ENCODE measurements at places on chromosomes 2 and 18. TPM values are rescaled to one million over a fixed set of nuclear protein-coding genes. Genes with fewer than 3 reads are reported as not detected.

Gene CDCA7
- total RNA-seq, result 0.08 TPM

DNA sequence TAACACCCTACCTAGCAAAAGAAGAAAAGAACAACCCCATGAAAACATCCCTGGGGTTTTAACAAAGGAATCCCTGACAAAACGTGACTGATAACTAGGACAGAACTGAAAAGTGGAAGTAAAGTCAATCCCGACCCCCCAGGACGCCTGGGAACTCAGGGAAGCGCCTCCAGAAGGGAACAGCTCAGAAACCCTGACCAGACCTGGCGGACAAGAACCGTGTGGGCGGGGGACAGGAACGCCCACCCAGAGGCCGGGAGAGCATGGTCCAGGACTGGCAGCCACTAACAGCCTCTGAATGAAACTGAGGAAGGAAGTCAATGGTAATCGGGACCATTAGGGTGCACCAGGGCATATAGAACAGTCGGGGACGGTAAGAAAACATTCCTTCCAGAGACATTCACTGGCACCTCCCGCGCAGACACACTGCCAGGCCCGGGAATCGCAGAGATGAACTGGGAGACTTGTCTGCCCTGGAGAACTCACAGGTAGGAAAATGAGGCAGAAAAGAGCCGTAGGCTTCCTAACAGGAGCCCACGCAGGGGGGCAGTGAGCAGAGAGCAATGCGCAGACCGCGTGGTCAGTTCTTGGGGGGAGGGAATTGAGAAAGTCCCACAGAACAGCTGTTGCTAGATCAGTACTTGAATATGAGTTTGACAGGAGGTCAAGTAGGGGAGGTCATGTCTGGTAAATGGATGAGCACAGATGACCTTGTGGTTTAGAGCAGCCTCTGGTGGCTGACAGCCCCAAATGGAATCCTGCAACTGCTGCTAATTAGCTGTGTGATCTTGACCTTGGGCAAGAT is 1.3 kb upstream of the TBC1D8 start:
- H3K27ac ChIP-seq, result peak overlapping the region; percentile 88
- no peak for DNase-seq
- peaks cover 34% of the 10 kb centered on the region for H3K4me1 ChIP-seq
- no peaks in the 10 kb centered on the region for H3K36me3 ChIP-seq

- H3K4me3 ChIP-seq, result no peak overlapping the region
- H3K27me3 ChIP-seq, result no peaks in the 10 kb centered on the region
- no peak overlapping the region for H3K27ac ChIP-seq
- no peaks in the 10 kb centered on the region for H3K36me3 ChIP-seq
- no peak for DNase-seq
These were observed 120.2 kb downstream of the INHBB start for GRCh38 chr2:120465989-120466703.

DNA sequence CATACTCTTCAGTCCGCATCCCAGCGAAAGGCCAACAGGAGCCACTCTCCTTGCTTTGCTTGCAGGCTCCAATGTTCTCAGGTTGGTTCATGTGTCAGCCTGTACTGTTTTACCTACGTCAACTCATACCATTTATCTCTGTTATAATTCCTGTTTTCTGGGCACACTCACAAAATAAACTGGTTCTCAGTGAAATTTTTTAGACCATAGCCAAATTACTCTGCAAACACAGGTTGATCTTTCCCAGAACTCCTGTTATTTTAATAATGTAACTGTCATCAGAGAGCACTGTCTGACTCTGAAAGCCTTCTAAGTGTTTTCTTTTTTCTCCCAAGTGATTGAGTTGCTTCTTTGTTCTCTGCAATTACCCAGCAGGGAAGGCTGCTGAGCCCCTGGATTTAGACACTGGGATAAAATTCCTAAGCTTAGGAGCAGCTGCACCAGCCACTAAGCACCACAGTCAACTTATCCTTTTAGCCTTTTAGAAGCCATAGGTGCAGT is 111.6 kb upstream of the PIEZO2 start:
- no peaks in the 10 kb centered on the region for H3K4me1 ChIP-seq
- H3K4me3 ChIP-seq, result no peak overlapping the region
- DNase-seq, result no peak
- no peaks in the 10 kb centered on the region for H3K27me3 ChIP-seq

Gene COL6A3
- total RNA-seq, result 24.9 TPM

Gene CPLX4
- not detected for total RNA-seq

GRCh38 chr2:175804122-175804521 is 197.9 kb downstream of the LNPK start:
- H3K27ac ChIP-seq, result no peak overlapping the region
- peaks cover 5% of the 10 kb centered on the region for H3K27me3 ChIP-seq
- no peak for DNase-seq
- no peaks in the 10 kb centered on the region for H3K36me3 ChIP-seq

Gene CACNB4
- 0.50 TPM for total RNA-seq

DNA sequence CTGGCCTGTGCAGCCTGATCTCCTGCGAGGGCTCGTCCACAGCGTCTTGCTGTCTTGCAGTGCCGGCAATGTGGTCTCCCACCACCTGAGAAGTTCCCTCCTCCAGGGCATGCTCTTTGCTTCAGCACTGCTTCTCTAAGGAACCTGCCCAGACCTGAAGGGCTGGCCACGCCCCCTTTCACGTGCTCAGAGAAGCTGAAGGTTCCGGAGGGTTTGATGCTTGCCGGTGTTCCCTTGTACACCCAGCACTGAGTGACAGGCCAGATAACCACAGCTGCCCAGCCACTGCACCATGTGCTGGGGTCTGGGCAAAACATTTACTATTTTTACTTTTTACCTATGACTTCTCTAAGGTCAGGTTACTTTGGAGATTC is 1.7 kb upstream of the POLR2D start:
- peak; percentile 50 for DNase-seq
- peaks cover 17% of the 10 kb centered on the region for H3K36me3 ChIP-seq
- no peak overlapping the region for H3K4me3 ChIP-seq
- H3K27me3 ChIP-seq, result no peaks in the 10 kb centered on the region

Gene TBR1
- total RNA-seq, result not detected

Gene MRPL33
- total RNA-seq, result 35.7 TPM

Gene ZDBF2
- total RNA-seq, result 2.7 TPM

Gene PROM2
- 0.19 TPM for total RNA-seq

Gene TMEM169
- total RNA-seq, result 0.75 TPM

Gene RAB17
- 96.5 TPM for total RNA-seq

DNA sequence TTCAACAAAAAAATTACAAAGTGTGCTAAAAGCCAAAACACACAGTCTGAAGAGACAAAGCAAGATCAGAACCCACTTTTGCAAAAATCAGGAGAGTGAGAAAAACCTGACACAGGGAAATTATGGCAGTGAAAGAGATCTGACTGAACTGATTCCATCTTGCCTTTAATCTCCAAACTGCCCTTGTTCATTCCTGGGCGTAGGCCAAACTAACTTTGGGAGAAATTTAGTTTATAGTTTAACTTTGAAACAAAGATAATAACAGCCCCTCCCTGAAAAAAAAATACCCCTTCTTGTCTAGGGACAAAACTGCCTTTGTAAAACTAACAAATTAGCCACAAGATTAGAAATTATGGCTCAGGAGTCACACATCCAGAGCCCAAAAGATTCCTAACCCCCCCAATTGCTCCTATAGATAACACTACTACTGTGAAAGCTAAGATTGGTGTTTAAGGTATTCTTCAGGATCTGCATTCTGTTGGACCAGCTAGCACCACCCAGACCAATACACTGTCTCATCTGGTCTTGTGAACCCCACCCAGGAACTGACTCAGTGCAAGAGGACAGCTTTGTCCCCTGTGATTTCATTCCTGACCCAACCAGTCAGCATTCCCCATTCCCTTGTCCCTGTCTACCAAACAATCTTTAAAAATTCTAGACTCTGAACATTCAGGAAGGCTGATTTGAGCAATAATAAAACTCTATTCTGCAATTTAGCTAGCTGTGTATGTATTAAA is 226.1 kb upstream of the SH3BP4 start:
- DNase-seq, result no peak
- no peaks in the 10 kb centered on the region for H3K36me3 ChIP-seq
- no peaks in the 10 kb centered on the region for H3K27me3 ChIP-seq
- no peak overlapping the region for H3K4me3 ChIP-seq

Gene IL1RN
- 3.9 TPM for total RNA-seq

- H3K36me3 ChIP-seq, result no peaks in the 10 kb centered on the region
- H3K4me3 ChIP-seq, result no peak overlapping the region
- no peak overlapping the region for H3K27ac ChIP-seq
- peaks cover 2% of the 10 kb centered on the region for H3K27me3 ChIP-seq
- DNase-seq, result no peak
These were observed 656.9 kb downstream of the TSN start for GRCh38 chr2:122412360-122412759.

Gene SNTG2
- total RNA-seq, result not detected

GRCh38 chr2:182101263-182101662 is 115.6 kb downstream of the PPP1R1C start:
- H3K4me3 ChIP-seq, result no peak overlapping the region
- H3K27me3 ChIP-seq, result no peaks in the 10 kb centered on the region
- H3K27ac ChIP-seq, result no peak overlapping the region
- DNase-seq, result no peak
- H3K36me3 ChIP-seq, result no peaks in the 10 kb centered on the region
- H3K4me1 ChIP-seq, result peaks cover 1% of the 10 kb centered on the region

DNA sequence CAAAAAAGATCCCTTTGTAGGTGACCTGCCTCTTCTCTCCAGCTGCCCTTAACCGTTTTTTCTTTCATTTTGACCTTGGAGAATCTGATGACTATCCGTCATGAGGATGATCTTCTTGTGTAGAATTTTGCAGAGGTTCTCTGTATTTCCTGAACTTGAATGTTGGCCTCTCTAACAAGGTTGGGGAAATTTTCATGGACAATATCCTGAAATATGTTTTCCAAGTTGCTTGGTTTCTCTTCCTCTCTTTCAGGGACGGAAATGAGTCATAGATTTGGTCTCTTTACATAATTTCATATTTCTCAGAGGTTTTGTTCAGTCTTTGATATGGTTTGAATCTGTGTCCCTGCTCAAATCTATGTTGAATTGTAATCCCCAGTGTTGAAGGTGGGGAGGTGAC is 34.0 kb downstream of the ZC3H8 start:
- no peaks in the 10 kb centered on the region for H3K27me3 ChIP-seq
- H3K4me3 ChIP-seq, result no peak overlapping the region
- H3K36me3 ChIP-seq, result peaks cover 8% of the 10 kb centered on the region

DNA sequence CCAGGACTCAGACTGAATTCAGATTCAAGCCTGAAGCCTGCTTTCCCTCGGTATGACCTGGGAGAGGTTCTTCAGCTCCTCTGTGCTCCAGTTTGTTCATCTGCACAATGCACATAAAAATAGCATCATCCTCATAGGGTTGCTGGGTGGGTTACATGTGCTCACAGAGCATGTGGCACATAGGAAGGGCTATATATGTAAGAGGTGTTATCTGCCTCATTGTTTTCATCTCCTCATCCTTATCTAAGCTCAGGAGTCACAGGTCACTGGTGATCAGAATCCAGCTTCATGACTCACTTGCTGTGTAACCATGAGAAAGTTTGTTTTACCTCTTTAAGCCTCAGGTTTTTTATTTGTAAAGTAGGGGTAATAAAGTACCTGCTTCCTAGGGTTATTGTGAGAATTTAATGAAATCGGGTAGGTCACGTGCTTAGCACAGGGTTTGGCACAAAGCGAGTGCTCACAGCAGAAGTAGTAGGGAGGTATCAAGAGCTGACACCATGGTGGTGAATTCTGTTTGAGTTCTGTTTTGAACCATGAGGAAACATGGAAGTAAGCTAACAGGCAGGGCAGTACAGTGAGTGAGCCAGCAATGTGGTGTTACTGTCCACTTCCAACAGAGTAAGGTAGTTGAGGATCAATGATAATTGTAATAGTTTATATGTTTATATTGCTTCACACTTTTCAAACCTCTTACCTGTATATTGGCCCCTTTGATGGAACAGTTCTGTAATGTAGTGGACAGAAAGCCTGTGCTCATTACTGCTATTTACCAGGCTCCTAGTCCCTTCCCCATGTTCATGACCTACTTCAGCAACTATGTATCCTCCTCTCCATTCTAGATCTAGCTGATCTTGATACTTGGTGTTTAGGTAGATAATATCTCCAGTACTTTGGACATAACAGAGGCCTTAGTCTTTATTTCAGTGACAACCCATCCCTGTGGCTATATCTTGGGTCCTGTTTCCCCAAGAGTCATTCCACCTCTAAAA is 141.4 kb upstream of the LTBP1 start:
- no peak overlapping the region for H3K4me3 ChIP-seq
- no peaks in the 10 kb centered on the region for H3K4me1 ChIP-seq
- no peak for DNase-seq
- H3K36me3 ChIP-seq, result no peaks in the 10 kb centered on the region
- no peaks in the 10 kb centered on the region for H3K27me3 ChIP-seq

GRCh38 chr2:137262594-137262993 is 497.2 kb downstream of the THSD7B start:
- H3K36me3 ChIP-seq, result no peaks in the 10 kb centered on the region
- no peak overlapping the region for H3K27ac ChIP-seq
- no peak for DNase-seq
- H3K4me3 ChIP-seq, result no peak overlapping the region

GRCh38 chr18:11831921-11832320 is 19.3 kb upstream of the CHMP1B start:
- H3K4me1 ChIP-seq, result no peaks in the 10 kb centered on the region
- H3K36me3 ChIP-seq, result no peaks in the 10 kb centered on the region
- H3K27ac ChIP-seq, result no peak overlapping the region
- H3K27me3 ChIP-seq, result no peaks in the 10 kb centered on the region
- H3K4me3 ChIP-seq, result no peak overlapping the region

Gene ATP5F1A
- total RNA-seq, result 374 TPM

GRCh38 chr2:202376460-202377206 is 506 bp downstream of the BMPR2 start:
- peak overlapping the region; percentile 91 for H3K27ac ChIP-seq
- H3K36me3 ChIP-seq, result no peaks in the 10 kb centered on the region
- DNase-seq, result peak; percentile 53
- no peaks in the 10 kb centered on the region for H3K27me3 ChIP-seq
- H3K4me1 ChIP-seq, result no peaks in the 10 kb centered on the region
- H3K4me3 ChIP-seq, result peak overlapping the region; percentile 92

GRCh38 chr2:42974169-42974720 is 181.9 kb upstream of the HAAO start:
- no peaks in the 10 kb centered on the region for H3K36me3 ChIP-seq
- DNase-seq, result no peak

DNA sequence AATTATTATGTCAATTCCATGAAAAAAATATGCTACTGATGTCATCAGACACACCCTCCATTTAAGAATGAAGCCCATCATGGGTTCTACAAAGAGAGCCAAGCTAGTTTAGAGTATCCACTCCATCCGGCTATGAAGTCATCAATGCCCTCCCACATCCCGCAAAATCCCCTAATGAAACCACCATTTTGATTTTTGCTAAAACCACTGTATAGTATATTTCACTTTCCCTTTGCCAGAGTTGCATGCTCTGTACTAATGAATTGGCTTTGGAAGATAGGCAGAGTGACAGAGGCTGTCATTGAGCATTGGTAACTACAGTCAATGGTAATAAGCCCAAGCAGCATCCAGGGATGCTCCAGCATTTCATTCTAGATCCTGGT is 118.6 kb downstream of the ANKRD44 start:
- H3K27ac ChIP-seq, result no peak overlapping the region
- H3K4me1 ChIP-seq, result no peaks in the 10 kb centered on the region
- no peaks in the 10 kb centered on the region for H3K36me3 ChIP-seq
- no peak for DNase-seq
- H3K27me3 ChIP-seq, result no peaks in the 10 kb centered on the region

GRCh38 chr2:1626271-1626681 is 118.0 kb downstream of the PXDN start:
- no peaks in the 10 kb centered on the region for H3K36me3 ChIP-seq
- H3K4me3 ChIP-seq, result no peak overlapping the region
- H3K27me3 ChIP-seq, result no peaks in the 10 kb centered on the region

GRCh38 chr18:31920277-31920676 is 22.7 kb downstream of the TRAPPC8 start:
- H3K4me1 ChIP-seq, result no peaks in the 10 kb centered on the region
- H3K36me3 ChIP-seq, result peaks cover 13% of the 10 kb centered on the region
- DNase-seq, result no peak
- no peak overlapping the region for H3K4me3 ChIP-seq
- H3K27me3 ChIP-seq, result no peaks in the 10 kb centered on the region

Gene QPCT
- total RNA-seq, result 3.0 TPM

Gene OTOF
- total RNA-seq, result not detected

All from liver (tissue), 10 donors.